ENCODE measurements at places on chromosomes 6 and 20. TPM values are rescaled to one million over a fixed set of nuclear protein-coding genes. Genes with fewer than 3 reads are reported as not detected.

- no peak overlapping the region for H3K4me3 ChIP-seq
- no peaks in the 10 kb centered on the region for H3K36me3 ChIP-seq
- peaks cover 2% of the 10 kb centered on the region for H3K27me3 ChIP-seq
- H3K27ac ChIP-seq, result no peak overlapping the region
Observed at GRCh38 chr20:51036226-51036625, 13.3 kb upstream of the KCNG1 start.

DNA sequence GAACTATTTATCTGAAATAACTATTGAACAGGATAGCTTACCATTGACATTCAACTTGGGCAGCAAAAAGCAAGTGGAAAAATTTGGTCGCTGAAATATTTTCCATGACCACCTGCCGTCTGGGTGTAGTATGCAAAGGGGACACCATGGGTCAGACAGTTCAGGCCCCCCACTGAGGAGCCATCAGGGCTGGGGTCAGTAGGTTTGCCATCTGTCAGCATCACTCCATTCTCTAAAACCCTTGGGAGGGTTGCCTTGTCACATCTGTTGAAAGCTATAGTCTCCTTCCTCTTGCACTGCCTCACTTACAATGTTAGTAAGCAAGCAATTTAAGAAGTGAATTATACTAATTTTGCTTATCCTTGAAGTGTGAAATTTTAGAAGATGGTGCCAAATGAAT is 44.9 kb downstream of the NRN1 start:
- H3K4me1 ChIP-seq, result no peaks in the 10 kb centered on the region
- no peaks in the 10 kb centered on the region for H3K36me3 ChIP-seq
- H3K27ac ChIP-seq, result no peak overlapping the region
- H3K27me3 ChIP-seq, result no peaks in the 10 kb centered on the region
- no peak for DNase-seq

Gene OTOR
- not detected for polyA plus RNA-seq

Gene ZNF391
- 1.4 TPM for polyA plus RNA-seq

Gene CPNE5
- polyA plus RNA-seq, result 125 TPM

Measured in B cell (primary cell).